ENCODE measurements at places on chromosomes 3 and 15.

DNA sequence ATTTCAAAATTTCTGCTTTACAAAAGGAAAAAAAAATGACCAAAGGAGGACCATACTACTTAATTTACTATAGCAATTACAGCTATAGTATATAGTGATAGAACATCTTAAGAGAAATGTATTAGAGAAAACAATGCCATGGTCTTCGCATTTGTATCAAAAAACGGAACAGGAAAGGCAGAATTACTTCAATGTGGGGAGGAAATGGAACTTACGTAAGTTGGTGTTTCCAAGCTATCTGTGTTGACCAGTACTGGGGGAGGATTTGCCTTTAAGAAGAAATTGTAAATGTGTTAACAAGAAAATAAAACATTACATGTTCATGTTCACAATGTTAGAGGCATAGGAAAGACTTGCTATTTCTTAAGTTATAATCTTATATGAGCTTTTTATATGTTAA, 119.9 kb upstream of the MELTF start:
- no peak for DNase-seq

DNA sequence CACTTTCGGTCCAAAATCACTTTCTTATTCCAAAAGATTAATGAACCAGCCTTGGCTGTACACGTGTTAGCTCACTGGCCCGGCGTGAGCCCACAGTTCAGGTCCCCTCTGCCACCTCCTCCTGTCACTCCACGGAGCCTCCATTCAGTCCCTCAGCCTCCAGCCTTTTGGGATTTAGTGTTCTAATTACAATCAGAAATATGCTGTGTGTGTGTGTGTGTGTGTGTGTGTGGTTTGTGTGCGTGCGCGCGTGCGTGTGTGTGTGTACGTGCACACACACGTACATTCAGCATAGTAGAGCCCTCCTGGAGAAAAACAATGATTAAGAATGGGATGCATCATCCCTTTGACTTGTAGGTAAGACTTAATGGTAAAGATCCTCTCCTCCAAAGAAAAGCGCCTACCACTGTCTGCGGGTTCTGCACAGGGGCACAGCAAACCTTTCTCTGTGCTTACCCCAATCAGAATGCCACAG, 801 bp downstream of the CA12 start:
- DNase-seq = no peak

- DNase-seq = no peak
Measured at GRCh38 chr3:40169983-40170382, 139.5 kb upstream of the EIF1B start.

DNA sequence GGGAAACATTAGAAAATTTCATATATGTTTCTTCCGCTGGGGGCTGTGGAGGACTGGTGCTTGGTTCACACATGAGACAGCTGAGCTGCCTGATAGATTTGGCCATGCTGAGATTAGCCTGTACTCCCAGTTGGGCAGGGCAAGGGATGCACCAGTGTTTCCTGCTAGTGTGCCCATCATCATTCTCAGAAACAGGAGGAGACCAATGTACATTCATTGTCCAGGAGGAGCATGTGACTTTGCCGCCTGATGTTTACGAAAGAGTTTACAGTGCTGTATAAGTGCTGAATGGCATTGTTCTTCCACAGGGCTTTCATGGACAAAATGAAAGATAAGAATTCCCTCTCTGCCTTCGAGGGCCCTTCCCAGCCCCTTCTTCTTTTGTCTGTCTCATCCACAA, 311.1 kb upstream of the THBS1 start:
- DNase-seq = no peak

DNA sequence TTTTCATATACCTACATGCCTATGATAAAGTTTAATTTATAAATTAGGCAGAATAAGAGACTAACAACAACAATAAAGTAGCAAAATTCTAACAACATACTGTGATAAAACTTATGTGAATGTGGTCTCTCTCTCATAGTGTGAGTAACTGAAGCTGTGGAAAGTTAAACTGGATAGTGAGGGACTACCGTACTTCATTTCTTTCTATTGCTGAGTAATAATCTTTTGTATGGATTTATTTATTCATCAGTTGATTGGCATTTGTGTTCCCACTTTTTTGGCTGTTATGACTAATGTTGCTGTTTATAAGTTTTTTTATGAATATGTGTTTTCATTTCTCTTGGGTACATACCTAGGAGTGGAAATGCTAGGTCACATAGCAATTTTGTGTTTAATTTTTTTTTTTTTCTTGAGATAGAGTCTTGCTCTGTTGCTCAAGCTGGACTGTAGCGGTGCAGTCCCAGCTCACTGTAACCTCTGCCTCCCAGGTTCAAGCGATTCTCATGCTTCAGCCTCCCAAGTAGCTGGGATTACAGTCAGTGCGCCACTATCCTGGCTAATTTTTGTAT, 41.0 kb downstream of the RNF111 start:
- DNase-seq = no peak
